Fibroblast of upper back skin (primary cell): ENCODE measurements at places on chromosomes 12 and 14.
A peak's percentile ranks its signal among the peaks of the same experiment; 100 is the strongest.

DNA sequence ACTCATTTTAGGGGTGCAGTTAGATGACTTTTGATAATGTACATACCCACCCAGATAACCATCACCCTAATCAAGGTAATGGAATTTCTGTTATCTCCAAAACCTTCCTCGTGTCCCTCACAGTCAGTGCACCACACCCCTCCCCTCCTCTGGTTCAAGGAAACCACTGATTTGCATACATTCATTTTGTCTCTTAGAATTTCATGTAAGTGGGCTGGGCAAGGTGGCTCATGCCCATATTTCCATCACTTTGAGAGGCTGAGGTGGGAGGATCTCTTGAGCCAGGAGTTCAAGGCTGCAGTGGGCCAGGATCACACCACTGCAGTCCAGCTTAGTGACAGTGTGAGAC, 15.7 kb downstream of the ADIPOR2 start:
- no peak for DNase-seq

- peak; percentile 81 for DNase-seq
These were observed 12.9 kb downstream of the LRIG3 start for GRCh38 chr12:58907391-58907790.

- DNase-seq, result no peak
These were observed 177.9 kb downstream of the APAF1 start for GRCh38 chr12:98823012-98823411.

- peak; percentile 34 for DNase-seq
These were observed 298.5 kb downstream of the NPAS3 start for GRCh38 chr14:33237115-33237740.

GRCh38 chr14:103923863-103924262, 4.4 kb upstream of the TDRD9 start:
- no peak for DNase-seq
